Stimulated activated CD8-positive, alpha-beta memory T cell treated with anti-CD3 and anti-CD28 coated beads, Interleukin-2, amount 100 ng/mL, for 48 hours (primary cell): ENCODE measurements at places on chromosomes 1 and 21.

- DNase-seq: no peak
These were observed 94.0 kb upstream of the NGF start for GRCh38 chr1:115432061-115432460.

GRCh38 chr21:35168735-35169134 is 119.6 kb upstream of the RUNX1 start:
- no peak for DNase-seq

DNA sequence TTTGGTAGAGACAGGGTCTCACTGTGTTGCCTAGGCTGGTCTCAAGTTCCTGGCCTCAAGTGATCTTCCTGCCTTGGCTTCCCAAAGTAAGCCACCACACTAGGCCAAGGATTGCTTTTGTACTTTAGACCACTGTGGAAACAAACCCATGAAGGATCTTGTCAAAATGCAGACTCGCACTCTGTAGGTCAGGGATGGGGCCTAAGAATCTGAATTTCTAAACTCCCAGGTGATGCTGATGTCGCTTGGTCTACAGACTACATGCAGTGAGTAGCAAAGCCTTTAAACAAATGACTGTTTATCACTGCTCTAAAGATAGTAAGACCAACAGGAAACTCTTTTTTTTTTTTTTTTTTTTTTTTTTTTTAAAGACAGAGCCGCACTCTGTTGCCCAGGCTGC is 54.1 kb upstream of the MUTYH start:
- DNase-seq: no peak

DNA sequence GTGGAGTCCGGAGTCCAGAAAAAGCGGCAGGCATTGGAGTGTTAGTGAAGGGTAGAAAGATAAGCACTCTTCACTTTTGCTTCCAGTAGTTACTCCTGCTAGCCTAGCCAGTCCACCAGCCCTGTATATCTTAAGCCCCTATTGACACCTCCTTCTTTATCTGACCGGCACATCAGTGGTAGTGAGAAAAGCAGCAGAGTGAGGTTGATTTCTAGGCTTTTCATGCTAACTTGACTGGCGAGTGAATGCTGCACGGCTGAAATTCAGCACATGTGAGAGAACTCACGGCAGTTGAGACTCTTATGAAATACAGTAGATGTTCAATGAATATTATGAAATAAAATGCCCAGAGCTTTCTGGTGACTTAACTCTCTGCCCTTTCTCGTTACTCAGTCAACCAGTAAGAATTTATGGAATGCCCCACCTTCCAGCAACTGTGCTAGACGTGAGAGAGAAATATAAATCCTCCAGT is 128.2 kb downstream of the CACHD1 start:
- no peak for DNase-seq

- no peak for DNase-seq
These were observed 18.9 kb downstream of the NOS1AP start for GRCh38 chr1:162088281-162088969.
